ENCODE measurements at places on chromosomes 11 and 22.

GRCh38 chr11:130817330-130817944, 98.8 kb downstream of the SNX19 start:
- DNase-seq = no peak

DNA sequence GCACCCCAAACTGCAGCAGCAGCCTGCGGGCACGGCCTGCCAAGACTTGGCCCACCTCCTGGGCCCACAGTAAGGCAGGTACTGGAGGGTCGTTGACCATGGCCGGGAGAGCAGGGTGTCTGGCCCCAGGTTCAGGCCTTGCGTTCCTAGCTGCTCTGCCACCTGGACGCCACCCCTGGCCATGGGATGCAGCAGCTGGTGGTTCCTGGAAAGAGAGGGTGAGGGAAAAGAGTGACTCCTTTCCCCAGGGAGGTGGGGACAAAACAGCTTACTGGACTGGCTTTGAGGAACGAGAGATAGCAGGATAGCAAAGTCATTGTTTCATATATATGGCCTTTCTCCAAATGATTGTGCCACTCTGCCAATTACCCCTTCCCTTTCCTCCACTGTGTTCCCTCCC, 1.8 kb downstream of the BSCL2 start:
- DNase-seq = no peak

GRCh38 chr11:44814881-44815592, 88.3 kb downstream of the TSPAN18 start:
- DNase-seq = no peak

GRCh38 chr11:119602745-119603373, 126.1 kb downstream of the NECTIN1 start:
- no peak for DNase-seq

DNA sequence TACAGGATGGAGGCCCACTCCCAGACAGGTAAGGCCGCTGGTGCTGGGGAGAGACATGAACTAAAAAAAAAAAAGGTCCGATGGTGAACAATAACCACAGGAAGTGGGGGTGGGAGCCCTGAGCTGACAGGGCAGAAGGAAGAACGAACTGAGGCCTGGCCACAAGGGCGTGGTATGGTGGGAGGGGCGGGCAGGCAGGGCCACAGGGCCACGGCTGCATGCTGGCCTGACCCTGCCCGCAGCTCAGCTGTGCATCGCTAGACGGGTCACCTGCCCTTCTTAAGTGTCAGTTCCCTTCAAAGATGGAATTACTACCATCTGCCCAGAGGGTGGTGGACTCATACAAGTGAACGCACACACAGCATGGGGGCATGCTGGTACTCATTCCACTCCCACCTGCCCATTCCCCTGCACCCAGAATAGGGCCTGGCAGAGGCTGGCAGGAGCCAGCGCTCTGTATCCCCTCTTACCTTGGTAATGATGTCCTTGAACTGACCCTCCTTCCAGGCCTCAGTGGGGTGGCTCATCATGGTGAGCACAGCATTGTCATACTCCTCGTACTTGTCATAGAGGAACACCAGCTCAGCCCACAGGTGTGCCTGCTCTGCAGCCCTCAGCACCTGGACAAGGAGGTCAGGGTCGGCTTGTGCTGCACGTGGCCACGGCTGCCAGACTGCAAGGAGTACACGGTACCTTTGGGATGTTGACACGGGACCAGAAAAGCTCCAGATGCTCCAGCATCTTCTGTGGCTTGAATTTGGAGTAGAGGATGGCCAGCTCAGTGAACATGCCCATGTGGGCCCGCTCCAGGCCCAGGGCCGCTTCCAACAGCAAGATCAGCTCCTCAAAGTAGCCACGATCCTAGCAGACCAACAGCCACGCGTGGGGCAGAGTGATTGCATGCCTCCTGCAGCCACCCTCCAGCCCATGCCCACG, 17.5 kb upstream of the SLC25A1 start:
- no peak for DNase-seq

DNA sequence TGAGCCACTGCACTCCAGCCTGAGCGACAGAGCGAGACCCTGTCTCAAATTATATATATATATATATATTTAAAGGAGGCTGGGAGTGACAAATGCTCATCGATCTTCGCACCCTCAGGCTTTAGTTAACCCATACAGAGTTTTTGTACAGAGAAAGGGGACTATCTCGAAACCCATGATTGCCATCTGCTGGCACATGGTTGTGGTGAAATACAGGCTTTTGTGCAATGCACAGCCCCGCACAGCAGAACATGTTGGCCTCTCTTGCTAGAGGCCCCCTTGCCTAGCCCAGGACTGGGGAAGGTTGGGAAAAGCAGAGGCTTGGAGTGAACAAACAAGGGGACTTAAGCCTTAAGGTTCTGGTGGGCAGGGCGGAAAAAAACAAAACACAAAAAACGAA, 3.6 kb downstream of the MYBPC3 start:
- no peak for DNase-seq

- DNase-seq = no peak
Observed at GRCh38 chr11:126687477-126687876, 313.1 kb downstream of the KIRREL3 start.

DNA sequence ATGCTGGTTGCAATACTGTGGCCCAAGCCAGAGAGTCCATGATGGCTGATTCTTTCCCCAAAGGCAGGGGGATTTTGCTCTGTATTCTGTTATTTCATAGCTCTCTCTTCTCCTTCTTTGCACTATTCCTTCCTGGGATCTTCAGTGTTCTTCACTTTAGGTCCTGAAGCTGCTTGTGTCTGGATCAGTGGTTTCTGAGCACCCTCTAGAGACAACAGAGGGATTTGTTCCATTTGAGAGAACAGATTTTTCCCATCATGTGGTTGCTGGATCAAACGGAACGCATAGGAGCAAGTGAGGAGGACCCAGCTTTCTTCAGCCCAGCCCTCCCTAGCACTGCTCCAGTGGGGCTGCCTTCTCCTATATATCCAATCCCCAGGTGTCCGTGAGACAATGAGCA, 68.7 kb upstream of the SYN3 start:
- DNase-seq = no peak
